Esophagus muscularis mucosa (tissue), 4 donors: ENCODE measurements at places on chromosomes 12 and 14. TPM values are rescaled to one million over a fixed set of nuclear protein-coding genes. Genes with fewer than 3 reads are reported as not detected.

The SOX5 gene
- 7.1 TPM for total RNA-seq

DNA sequence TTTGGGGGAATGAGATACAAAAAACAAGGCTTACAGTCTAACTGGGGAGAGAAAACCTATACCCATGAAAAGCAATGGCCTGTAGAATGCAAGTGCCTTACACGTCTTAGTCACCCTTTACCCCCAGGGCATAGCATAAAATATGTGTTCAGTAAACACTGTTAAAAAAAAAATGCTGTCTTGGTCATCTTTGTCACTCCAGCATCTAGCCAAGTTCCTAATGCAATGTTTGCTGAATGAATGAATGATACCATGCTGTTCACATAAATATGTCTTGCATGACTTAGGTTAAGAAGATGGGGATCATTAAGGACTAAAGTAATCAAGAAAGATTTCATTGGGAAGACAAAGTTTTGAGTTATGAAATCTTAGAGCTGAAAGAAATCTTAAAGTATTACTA, 38.5 kb downstream of the PPP2R5E start:
- H3K4me1 ChIP-seq, result peaks cover 23% of the 10 kb centered on the region
- no peak overlapping the region for H3K4me3 ChIP-seq
- no peaks in the 10 kb centered on the region for H3K27me3 ChIP-seq
- no peak for DNase-seq
- H3K27ac ChIP-seq, result no peak overlapping the region

GRCh38 chr12:9646794-9647781, 22.4 kb upstream of the CLEC2D start:
- peak overlapping the region; percentile 86 for H3K27ac ChIP-seq
- no peak for DNase-seq
- no peaks in the 10 kb centered on the region for H3K27me3 ChIP-seq
- peaks cover 39% of the 10 kb centered on the region for H3K4me1 ChIP-seq
- H3K4me3 ChIP-seq, result peak overlapping the region; percentile 53
- H3K36me3 ChIP-seq, result no peaks in the 10 kb centered on the region

- peak; percentile 96 for DNase-seq
- H3K27ac ChIP-seq, result peak overlapping the region; percentile 74
- no peaks in the 10 kb centered on the region for H3K36me3 ChIP-seq
- no peaks in the 10 kb centered on the region for H3K27me3 ChIP-seq
- no peak overlapping the region for H3K4me3 ChIP-seq
These were observed 79.3 kb downstream of the SSPN start for GRCh38 chr12:26274441-26275312.

DNA sequence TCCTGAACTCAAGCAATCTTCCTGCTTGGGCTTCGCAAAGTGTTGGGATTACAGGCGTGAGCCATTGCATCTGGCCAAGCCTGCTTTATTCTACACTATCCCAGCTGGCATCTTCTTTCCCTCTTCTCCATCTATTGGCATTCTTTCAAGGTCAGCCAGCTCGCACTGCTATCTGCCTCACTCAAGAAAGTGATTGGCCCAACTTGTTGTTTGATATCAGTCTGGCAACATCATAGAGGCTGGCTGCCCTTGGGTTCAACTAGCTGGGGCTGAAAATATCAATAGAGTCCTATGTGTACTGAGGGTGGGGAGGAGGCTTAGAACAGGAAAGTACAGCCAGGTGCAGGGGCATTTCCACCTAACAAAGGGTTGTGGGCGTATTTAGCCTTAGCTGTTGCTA, 17.1 kb downstream of the GMFB start:
- no peak overlapping the region for H3K27ac ChIP-seq
- H3K36me3 ChIP-seq, result no peaks in the 10 kb centered on the region
- H3K4me1 ChIP-seq, result peaks cover 19% of the 10 kb centered on the region
- no peak overlapping the region for H3K4me3 ChIP-seq

DNA sequence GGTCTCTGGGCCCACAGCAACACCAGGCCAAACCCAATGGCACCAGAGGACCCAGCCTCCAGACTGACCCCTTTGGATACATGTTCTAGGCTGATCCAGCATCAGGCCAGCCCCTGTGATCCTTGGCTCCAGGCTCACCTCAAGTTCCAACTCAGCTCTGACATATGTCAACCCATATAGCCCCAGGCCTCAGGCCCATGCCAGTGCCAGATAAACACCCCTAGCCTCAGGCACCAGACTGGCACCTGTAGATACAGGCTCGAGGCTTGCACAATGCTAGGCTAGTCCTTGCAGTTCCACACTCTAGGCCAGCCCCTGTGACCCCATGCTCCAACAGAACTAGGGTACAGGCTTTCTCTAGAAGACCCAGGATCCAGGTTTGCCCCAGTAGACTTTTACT, 287.5 kb downstream of the KCNC2 start:
- H3K4me3 ChIP-seq, result no peak overlapping the region
- no peaks in the 10 kb centered on the region for H3K36me3 ChIP-seq
- H3K4me1 ChIP-seq, result no peaks in the 10 kb centered on the region
- no peak for DNase-seq
- no peaks in the 10 kb centered on the region for H3K27me3 ChIP-seq
- H3K27ac ChIP-seq, result no peak overlapping the region

DNA sequence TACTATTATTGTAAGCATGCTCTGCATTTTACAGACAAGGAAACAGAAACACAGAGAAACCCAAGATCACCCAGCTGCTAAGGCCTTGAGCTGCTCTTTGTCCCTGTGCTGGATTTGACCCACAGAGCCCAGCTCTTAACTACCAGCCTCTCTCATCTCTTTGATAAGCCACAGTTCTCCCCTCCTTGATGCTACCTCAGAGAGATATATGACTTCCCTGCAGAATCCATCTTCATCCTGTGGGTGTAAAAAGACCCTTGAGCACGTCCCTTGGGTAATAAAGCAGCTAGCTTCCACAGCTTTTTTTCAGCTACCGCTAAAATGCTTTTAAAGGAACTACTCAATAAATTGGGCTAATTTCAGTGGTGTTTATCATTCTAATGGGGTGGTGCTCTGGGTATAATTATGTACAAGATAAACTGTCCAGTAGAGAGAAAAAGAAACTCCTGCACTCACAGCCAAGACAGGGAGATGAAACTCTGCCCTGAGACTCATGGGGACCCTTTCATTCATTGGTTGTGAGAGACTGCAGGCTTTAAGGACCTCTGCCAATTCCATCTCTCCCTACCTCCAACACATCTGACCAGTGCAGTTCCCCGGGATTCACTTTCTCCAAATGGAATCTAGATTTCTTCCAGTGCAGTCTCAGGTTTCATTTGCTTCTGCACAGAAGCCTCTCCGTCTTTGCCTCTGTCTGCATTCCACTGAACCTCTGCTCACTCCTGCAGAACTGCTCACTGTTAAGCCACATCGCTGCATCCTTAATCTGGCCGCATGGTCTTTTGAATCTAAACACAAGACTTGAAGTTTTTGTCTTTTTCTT, 24.7 kb upstream of the NTF3 start:
- no peak overlapping the region for H3K4me3 ChIP-seq
- no peaks in the 10 kb centered on the region for H3K4me1 ChIP-seq
- H3K27me3 ChIP-seq, result no peaks in the 10 kb centered on the region
- H3K36me3 ChIP-seq, result no peaks in the 10 kb centered on the region
- H3K27ac ChIP-seq, result no peak overlapping the region

DNA sequence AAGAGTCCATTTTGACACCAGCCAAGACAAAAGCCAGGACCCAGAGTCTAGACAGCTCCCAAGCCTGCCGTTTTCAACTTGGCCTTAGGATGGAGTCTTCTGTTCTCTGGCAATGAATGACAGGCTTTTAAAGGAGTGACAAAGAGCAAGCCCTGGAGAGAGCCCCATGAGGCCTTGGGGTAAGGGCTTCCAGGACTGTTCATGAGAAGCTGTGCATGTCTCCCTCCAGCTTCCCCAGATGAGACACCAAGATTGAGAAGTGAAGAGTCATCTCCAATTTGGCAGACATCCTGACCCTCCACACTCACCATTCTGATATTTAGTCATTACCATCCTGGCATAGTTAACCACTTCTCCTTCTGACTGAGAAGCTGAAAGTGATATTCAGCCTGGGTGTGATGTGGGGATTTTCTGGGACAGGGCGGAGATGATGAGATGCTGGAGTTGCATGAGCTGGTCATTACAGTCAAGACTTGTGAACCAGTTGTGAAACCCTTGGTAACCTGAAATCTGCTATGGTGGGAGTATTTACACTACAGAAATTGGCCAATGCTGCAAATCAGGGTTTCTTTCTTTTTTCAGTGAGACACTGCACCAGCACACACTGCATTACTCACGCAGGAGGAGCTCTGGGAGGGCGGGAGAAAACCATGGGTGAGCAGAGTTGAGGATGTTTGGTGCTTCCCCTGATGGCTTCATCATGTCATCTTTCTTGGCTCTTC, 77.8 kb downstream of the VCPKMT start:
- no peaks in the 10 kb centered on the region for H3K36me3 ChIP-seq
- H3K4me1 ChIP-seq, result peaks cover 13% of the 10 kb centered on the region
- DNase-seq, result no peak
- H3K27me3 ChIP-seq, result no peaks in the 10 kb centered on the region
- no peak overlapping the region for H3K4me3 ChIP-seq
- no peak overlapping the region for H3K27ac ChIP-seq
